ENCODE measurements at places on chromosomes 4 and X. TPM values are rescaled to one million over a fixed set of nuclear protein-coding genes. Genes with fewer than 3 reads are reported as not detected.

OPN1MW2 gene
- not detected for total RNA-seq

PDE6B gene
- 0.39 TPM for total RNA-seq

FAM90A26 gene
- not detected for total RNA-seq

CTAG2 gene
- total RNA-seq: not detected

SPANXB1 gene
- total RNA-seq: not detected

PNMA5 gene
- not detected for total RNA-seq
